Endothelial cell (in vitro differentiated cells): ENCODE measurements at places on chromosomes 12 and 14.

DNA sequence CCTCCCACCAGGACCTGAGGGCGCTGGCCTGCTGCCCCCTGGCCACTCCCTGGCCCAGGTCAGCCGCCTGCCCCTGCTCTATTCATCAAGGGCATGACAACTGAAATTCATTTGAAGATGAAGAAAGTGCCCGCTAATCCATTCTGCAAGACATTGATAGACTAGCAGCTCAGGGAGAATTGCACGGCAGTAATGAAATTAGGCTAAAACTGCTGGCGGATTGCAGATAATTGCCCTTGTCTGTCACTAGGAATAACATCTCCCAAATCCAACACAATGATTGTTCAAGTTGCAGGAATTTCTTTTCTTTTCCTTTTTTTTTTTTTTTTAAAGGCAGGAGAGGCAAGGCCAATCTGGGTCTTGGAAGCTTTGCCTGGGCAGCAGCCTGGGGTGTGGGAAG is 44.5 kb downstream of the MVK start:
- DNase-seq, result no peak

DNA sequence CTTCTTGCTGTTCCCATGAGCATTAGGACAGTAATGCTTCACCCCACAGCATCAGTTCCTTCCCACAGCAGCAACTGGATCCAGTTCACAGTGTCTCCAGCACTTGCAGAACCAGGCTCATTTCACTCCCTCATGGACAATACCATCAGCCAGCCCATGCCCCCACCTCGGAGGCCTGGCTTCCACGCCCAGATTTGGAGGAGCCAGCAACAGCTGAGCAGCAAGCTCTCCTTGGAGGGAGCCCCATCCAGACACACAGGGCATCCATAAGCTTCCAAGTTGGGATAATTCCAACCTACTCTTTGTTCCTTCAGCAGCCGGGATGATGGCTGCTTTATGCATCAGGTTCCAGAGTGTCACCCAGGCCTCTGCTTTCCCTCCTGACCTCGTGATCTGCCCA is 250.0 kb downstream of the GLT1D1 start:
- no peak for DNase-seq

GRCh38 chr12:112124918-112125249 is 476 bp upstream of the TRAFD1 start:
- DNase-seq, result no peak

DNA sequence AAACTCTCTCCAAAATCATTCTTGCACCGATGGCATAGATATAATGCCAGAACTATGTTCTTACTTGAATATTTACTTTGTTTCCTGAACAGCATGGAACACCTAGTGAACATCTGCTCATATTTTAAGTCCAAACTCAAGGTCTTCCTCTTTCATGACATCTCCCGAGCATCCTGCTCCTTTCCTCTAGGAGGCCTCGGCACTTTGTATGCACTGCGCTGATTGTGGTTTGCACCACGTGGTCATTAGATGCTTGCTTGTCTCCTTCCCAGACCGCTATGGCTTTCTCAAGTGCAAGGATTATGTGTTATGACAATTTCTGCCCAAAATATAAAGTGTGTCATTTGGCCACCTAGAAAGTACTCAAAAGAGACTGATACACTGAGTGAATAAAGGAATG is 912.0 kb downstream of the GALC start:
- no peak for DNase-seq

- no peak for DNase-seq
Observed at GRCh38 chr14:84003346-84003745, 1526.6 kb upstream of the FLRT2 start.

DNA sequence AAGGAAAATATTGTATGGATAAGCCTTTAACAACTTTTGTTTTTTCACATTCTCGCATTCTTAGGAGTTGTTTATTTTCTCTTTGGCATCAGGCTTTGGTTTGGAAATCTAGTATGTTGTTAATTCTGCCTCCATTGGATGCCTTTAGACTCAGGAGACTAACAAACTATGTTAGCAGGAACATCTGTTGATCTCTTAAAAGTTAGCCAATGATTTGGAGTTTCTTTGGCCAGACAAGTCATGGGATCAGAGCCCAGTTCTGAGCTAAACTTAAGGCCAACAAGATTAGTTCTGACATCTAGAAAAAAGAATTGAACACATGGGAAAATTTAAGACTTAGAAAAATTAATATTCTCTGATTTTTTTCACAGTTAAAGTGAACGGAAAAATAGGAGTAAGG is 35.3 kb upstream of the STRAP start:
- DNase-seq, result no peak

DNA sequence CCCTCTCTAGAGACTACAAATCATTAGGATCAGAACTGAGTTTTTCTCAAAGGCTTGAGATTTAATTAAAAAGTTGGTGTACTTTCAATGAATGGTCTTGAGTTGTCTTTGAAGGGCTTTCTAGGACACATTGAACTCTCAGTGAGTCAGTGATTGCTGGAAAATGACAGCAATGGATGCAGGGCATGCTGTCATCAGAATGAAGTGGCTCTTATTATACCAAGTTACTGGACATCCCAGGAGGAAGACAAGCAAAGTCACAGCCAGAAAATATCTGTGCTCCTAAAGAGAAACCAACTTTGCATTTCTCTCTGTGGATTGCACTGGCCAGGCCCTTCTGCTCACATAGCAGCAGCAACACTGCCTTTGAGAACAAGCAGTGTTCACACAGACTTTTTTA is 112.6 kb downstream of the PRIMA1 start:
- no peak for DNase-seq

DNA sequence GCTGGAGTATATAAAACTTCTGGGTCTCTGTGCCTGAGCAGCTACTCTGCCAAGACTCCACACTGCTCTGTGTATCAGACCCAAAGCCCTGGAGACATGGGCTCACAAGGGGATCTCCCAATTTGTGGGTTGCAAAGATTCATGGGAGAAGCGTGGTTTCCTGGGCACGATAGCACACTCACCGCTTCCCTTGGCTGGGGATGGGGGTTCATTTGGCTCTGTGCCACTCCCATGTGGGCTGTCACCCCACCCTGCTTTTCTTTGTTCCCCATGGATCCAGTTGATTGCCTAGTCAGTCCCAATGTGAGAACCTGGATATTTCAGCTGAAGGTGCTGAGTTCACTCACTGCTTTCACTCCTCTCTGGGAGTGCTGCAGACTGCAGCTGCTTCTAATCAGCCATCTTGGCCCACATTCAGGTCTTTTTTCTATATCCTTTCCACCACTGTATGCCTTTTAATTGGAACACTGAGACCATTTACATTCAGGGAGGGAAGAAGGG is 40.0 kb upstream of the PCNX4 start:
- DNase-seq, result no peak

DNA sequence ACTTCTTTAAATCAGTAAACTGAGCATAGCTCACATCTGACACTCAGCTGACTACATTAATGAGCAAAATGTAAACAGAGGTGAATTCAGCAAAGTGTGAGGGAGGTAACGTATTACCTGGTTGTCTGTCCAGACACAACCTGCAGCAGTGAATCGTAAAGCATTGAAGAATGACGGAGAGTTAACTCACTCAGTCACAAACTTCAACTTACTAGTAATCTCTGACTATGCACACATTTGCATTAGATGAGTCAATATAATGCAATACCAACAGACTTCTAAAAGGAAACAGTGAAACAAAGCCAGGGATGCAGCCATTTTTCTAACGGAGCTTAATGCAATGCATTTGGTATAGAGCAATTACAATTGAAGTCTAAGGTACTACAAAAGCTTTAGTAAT is 40.0 kb downstream of the STX2 start:
- no peak for DNase-seq

GRCh38 chr12:49367381-49368239 is at the start of gene SPATS2:
TSS of gene SPATS2 (plus strand) at chr12:49367462. CDS start at chr12:49461013, 93,551 bp downstream.
- no peak for DNase-seq

GRCh38 chr14:58782011-58782410 is 144.2 kb downstream of the DACT1 start:
- DNase-seq, result no peak

DNA sequence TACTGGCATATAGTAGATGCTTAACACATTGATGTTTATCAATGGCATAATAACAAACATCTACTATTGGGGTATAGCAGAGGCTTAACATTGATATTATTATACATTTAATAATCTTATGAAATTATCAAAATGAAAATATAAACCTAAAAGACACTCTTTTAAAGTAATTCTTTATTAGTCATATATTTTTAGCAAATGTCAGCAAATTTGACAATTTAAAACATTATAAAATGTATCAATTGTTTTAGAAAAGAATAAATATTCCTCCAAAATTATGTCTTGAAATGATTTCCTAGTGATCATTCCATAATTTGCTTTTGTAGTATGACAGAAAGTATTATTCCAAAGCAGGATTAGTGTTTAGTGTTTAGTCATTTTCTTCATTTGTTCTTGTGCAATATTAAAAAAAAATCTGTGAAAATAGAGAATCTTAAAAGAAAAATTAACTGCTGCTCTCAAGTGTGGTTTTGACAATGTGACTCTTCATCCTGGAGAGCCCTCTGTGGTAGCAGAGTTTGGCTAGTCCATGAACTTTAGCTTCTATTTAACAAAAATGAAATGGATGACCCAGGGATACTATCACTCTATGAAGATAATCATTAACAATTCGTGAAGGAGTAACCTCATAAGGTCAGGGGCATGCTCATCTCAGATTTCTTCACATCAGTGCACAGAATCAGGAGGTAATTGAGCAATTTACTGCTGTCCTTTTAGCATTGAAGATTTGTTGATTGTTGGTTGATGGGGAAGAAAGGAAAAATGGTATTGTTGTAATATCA is 1018.5 kb downstream of the LRFN5 start:
- DNase-seq, result no peak

DNA sequence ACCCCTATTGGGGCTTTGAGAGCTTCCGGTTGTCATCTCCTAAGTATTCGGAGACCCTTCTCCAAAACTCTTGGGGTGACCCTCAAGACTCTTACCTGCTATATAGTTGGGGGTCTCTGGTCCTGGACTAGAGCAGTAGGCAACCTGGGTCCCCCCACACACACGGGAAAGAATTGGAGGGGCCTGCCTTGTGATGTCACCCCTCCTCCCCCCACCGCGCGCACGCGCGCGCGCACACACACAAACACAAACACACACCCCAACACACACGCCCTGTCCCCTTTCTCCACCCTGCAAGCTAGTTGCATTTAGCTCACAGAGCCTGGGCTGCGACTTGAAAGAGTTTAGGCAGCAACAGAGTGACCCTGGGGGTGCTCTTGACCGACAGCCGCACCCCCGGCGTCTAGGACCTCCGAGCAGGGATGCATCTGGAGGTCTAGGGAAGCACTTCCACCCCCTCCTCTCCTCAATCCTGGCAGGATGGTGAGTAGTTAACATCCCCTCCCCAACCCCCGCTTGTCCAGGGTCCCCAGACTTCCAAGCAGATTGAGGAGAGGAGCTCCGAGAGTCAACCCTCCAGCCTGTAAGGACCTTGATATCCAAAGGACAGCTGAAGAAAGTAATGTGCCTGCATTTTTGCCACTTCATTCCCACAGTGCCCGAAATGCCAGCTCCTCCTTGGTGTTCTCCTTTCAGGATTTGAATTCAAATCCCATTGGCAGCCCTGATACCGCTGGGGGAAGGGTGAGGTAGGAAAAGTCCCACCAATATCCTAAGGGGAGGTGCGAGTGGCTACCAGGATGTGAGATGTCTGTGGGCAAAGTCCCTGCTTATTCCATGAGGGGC is 1.4 kb upstream of the DNAJC14 start:
- DNase-seq, result peak; percentile 60

DNA sequence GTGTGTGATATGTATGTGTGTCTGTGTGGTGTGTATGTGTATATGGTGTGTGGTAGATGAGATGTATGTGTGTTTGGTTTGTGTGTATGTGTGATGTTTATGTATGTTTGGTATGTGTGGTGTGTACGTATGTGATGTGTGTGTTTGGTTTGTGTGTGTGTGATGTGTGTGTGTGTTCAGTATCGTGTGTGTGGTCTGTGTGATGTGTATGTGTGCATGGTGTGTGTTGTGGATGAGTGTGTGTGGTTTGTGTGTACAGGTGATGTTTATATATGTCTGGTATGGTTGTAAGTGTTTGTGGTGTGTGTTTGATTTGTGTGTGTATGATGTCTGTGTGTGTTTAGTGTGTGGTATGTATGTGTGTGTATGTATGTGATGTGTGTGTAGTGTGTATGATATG is 199.4 kb downstream of the SUDS3 start:
- no peak for DNase-seq

DNA sequence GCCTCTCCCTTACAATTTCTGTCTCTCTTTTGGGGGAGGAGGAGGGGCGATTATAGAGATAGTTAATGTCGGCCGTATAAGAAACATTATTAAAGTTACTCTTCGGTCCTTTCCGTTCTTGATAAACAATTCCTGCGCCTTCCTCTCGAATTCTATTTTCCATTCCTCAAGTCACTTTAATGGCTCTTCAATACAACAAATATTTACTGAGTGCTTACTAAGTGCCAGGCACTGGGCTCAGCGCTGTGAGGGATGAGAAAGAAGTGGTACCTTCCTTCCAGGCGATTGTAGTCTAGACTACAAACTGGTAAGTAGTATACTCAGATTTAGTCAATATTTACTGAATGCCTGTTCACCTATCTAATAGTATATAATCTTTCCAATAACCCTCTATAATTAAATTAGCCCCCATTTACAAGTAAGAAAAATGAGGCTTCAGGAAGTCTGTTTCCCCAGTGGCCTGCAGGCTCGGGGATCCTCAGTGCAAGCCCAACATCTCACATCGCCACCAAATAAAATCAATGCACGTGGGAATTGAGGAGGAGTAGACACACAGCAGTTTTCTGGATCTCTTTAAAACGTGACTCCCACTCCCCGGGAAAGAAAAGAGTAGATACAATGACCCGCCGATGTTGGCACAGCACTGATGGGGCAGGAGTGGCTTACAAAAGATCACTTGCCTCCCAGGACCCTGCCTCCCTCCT is 589 bp upstream of the ZNF219 start:
- DNase-seq, result no peak

GRCh38 chr12:124898923-124899294 is 15.5 kb downstream of the UBC start:
- DNase-seq, result no peak

GRCh38 chr12:30746190-30746589 is 8.6 kb downstream of the CAPRIN2 start:
- DNase-seq, result no peak

- DNase-seq, result no peak
Observed at GRCh38 chr14:49612251-49612650, 8.2 kb downstream of the RPL36AL start.

DNA sequence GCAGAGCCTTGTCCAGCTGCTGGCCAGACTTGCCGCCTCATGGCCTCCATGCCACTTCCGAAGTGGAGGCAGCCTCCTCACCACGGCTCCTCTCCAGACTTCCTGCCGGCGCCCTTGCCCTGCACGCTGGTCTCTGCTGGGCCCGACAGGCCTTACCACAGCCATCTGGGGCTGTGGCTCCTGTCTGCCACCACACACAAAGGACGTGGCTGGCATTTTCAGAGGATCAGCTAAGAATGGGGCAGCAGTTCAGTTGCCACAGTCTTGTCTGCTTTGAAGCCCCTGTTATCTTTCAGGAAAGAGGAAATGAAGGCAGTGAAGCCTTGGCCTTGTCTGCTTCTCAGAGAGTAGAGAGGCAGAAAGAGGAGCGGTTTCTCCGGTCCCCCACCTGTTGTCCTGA is 178.0 kb upstream of the FKBP4 start:
- no peak for DNase-seq
